ENCODE measurements at places on chromosomes 5 and 9. TPM values are rescaled to one million over a fixed set of nuclear protein-coding genes. Genes with fewer than 3 reads are reported as not detected.
A peak's percentile ranks its signal among the peaks of the same experiment; 100 is the strongest.

- no peak overlapping the region for H3K4me3 ChIP-seq
- no peak overlapping the region for H3K27ac ChIP-seq
- H3K4me1 ChIP-seq = no peaks in the 10 kb centered on the region
- no peaks in the 10 kb centered on the region for H3K36me3 ChIP-seq
- peak; percentile 31 for DNase-seq
- H3K27me3 ChIP-seq = no peaks in the 10 kb centered on the region
Observed at GRCh38 chr9:21696411-21696871, 106.0 kb upstream of the MTAP start.

- peaks cover 7% of the 10 kb centered on the region for H3K36me3 ChIP-seq
- H3K27ac ChIP-seq = no peak overlapping the region
- DNase-seq = no peak
- no peaks in the 10 kb centered on the region for H3K27me3 ChIP-seq
Observed at GRCh38 chr5:310941-311434, 10.5 kb upstream of the AHRR start.

GRCh38 chr9:98806394-98807035 is 955 bp upstream of the GALNT12 start:
- no peak for DNase-seq
- H3K4me1 ChIP-seq = no peaks in the 10 kb centered on the region
- H3K36me3 ChIP-seq = no peaks in the 10 kb centered on the region

Gene INSYN2B
- 5.6 TPM for total RNA-seq

DNA sequence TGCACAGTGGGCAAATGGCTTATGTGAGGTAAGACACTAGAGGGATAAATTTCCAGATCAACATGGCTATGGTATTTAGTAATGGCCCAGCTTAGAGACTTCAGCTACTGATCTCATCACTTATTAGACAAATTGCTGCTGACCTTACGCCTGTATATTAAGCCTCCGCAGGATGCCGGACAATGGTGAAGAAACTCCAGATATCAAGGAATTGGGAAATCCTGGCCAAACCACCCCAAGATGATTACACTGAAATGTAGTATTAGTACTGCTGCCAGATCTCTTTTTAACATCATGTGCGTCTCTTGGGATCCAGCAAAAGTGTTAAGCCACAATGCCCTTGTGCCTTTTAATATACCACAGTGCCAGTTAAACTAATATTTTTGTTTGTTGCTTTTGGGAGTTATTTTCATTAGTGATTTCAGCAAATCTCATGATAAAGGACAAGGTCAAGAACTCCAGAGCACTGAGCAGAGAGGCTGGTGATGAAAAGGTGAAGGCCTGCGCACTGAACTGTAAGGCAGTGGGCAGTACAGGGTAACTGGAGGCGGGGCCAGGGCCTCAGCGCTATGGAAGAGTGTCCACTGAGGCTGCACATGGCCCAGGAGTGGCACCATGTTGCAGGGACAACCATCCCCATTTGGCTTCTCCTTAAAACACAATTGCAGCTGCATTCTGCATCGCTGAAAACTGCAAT is 32.5 kb downstream of the TSTD2 start:
- DNase-seq = no peak
- no peaks in the 10 kb centered on the region for H3K27me3 ChIP-seq
- H3K4me1 ChIP-seq = no peaks in the 10 kb centered on the region
- no peak overlapping the region for H3K27ac ChIP-seq
- H3K4me3 ChIP-seq = no peak overlapping the region
- H3K36me3 ChIP-seq = peaks cover 28% of the 10 kb centered on the region

DNA sequence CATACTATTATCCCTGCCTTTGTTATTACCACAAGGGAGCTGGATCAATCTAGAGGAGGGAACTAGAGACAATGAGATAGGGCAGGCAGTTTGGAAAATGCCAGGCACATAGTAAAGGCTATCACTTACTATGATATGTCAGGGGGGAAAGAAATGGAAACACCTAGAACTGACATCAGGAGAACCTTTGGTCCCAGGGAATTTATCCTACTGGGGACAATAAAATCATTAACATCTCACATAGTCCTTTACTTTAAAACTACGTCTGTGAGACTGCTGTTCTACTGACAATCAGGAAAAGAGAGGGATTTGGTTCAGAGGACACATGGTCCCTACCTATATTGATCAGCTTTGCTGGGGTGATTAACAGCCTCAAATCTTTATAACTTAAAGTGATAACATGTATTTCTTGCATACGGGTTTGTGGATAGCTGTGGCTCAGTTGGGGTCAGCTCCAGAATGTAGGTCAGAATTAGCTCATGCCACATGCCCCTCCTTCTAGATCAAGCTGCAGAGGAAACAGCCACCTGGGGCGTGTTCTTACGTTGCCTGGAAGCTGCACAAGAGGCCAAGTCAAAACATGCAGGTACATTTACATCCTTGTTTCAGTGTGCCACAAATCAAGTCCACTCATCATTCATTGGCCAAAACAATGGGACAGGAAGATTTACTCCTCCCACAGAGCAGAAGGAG is 43.9 kb upstream of the ALDOB start:
- DNase-seq = no peak
- H3K36me3 ChIP-seq = no peaks in the 10 kb centered on the region
- H3K27me3 ChIP-seq = peaks cover 33% of the 10 kb centered on the region
- H3K4me1 ChIP-seq = no peaks in the 10 kb centered on the region
- H3K27ac ChIP-seq = no peak overlapping the region

DNA sequence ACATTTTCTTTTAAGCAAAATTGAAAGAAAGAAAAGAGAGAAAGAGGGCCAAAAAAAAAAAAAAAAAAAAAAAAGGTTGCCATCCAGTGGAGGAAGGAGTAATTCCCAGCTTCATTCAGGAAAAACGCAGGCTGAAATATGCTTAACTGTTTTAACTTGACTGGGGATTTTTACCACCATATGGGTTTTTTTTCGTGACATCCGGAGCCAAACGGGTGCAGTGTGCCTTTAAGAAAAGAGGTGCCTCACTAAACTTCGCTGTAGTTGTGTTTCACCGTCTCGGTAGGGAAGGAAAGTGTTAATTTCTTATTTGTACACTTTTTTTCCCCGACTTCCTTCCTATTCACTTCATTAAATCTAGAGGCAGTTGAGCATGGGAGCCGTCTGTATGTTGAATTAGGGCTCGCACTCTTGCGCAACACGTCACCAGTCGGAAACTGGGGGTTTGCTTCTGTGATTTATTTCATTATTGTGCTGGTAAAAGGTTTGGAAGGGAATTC is 143.0 kb downstream of the SMARCA2 start:
- H3K4me1 ChIP-seq = peaks cover 35% of the 10 kb centered on the region
- H3K27ac ChIP-seq = peak overlapping the region; percentile 81
- DNase-seq = peak; percentile 96
- H3K36me3 ChIP-seq = no peaks in the 10 kb centered on the region
- no peaks in the 10 kb centered on the region for H3K27me3 ChIP-seq

DNA sequence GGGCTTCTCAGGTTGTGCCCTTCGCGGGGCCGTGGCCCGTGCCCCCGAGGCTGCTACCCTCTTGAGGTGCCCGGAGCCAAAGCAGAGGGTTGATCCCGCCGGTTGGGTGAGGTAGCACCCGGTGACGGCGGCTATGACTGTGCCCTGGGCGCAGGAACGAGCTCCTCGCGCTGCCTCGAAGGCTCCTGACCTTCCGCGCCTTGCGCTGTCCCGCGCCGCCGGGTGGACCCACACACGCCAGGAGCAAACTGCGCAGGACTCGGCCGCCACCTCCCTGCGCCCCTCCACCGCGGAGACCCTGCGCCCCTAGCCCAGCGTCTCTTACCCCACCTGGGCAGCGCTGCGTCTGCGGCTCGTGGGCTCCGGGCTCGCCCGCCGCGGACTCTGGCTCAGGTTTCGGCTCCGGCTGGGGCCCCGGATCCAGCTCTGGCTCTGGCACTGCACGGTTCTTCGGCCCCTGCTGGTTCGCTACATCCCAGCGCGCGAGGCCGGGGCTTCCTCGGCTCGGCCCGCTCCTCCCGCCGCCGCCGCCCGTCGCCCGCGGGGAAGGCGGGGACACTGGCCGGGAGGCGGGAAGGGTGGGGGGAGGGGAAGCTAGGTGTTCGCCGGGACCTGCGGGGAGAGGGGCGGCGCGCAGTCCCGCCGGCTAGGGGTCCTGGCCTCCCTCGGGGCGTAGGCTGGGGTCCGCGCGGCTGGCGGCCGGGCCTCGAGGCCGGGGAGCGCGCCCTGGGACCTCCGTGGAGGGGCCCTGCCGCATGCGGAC is 5.4 kb upstream of the PITX1 start:
- peak overlapping the region; percentile 15 for H3K4me3 ChIP-seq
- peaks cover 2% of the 10 kb centered on the region for H3K4me1 ChIP-seq
- peaks cover 80% of the 10 kb centered on the region for H3K27me3 ChIP-seq
- no peak overlapping the region for H3K27ac ChIP-seq

Gene CTSV
- 10.2 TPM for total RNA-seq

Gene POU5F2
- total RNA-seq = 0.73 TPM

Gene NUP214
- 64.2 TPM for total RNA-seq

DNA sequence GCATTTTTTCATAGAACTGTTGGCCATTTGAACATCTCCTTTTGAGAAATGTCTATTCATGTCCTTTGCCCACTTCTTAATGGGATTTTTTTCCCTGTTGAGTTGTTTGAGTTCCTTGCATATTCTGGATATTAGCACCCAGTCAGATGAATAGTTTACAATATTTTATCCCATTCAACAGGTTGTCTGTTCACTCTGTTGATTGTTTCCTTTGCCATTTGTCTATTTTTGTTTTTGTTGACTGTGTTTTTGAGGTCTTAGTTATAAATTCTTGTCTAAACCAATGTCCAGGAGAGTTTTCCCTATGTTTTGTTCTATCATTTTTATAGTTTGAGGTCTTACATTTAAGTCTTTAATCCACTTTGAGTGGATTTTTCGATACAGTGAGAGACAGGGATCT is 139.0 kb upstream of the TNPO1 start:
- H3K4me1 ChIP-seq = no peaks in the 10 kb centered on the region
- no peak overlapping the region for H3K4me3 ChIP-seq
- DNase-seq = no peak
- H3K27ac ChIP-seq = no peak overlapping the region

- no peaks in the 10 kb centered on the region for H3K36me3 ChIP-seq
Observed at GRCh38 chr9:77094150-77094549, 74.7 kb downstream of the FOXB2 start.

Gene C1QTNF2
- 0.39 TPM for total RNA-seq

- peaks cover 14% of the 10 kb centered on the region for H3K27me3 ChIP-seq
- no peaks in the 10 kb centered on the region for H3K4me1 ChIP-seq
- H3K36me3 ChIP-seq = no peaks in the 10 kb centered on the region
- no peak overlapping the region for H3K4me3 ChIP-seq
Observed at GRCh38 chr5:98540056-98540455, 233.4 kb upstream of the RGMB start.

Gene C5orf52
- total RNA-seq = not detected

Gene SLC36A2
- not detected for total RNA-seq

Gene LECT2
- not detected for total RNA-seq

Gene HBEGF
- total RNA-seq = 12.0 TPM

GRCh38 chr9:116736399-116737151 is 49.5 kb downstream of the TRIM32 start:
- H3K4me3 ChIP-seq = no peak overlapping the region
- no peaks in the 10 kb centered on the region for H3K36me3 ChIP-seq
- H3K4me1 ChIP-seq = no peaks in the 10 kb centered on the region
- no peaks in the 10 kb centered on the region for H3K27me3 ChIP-seq

DNA sequence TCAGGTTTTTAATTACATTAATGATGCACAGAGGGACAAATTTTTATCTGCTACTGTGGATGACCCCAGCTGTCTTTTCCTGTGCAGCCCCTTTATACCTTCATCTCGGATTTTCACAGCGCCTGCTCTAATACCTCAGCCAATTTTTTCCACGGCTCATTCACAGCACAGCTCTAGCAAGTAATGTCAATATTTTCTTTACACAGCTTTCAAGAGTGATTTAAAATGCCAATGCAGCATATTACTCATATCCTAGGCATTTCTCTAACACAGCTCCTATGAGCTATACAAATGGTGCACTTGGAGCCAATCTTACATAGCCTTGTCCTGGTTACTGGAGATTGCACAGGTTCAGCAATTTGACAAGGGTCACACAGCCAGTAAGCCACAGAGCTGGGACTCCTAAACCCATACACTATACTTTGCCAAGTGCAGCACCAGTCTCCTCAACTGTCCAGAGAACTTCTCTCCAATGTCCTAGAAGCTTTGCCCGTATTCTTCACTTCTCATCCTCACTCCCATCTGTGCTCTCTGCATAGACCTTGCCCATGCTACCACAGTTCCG is 661.8 kb downstream of the DTWD2 start:
- no peaks in the 10 kb centered on the region for H3K4me1 ChIP-seq
- no peak for DNase-seq
- H3K27me3 ChIP-seq = no peaks in the 10 kb centered on the region
- H3K4me3 ChIP-seq = no peak overlapping the region
- H3K27ac ChIP-seq = no peak overlapping the region

DNA sequence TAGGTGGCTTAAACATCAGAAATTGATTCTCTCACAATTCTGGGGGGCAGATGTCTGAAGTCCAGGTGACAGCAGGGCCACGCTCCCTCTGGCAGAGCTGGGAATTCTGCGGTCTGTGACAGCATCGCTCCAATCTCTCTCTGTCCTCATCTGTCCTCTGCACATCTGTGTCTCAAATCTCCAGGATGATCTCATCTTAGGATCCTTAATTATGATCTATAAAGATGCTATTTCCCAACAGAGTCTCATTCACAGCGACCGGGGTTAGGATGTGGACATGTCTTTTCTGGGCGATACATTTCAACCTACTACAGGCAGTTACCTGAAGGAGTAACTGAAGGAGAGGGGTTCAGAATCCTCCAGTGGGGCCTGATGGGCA is 31.4 kb downstream of the ANKRD33B start:
- DNase-seq = no peak
- no peaks in the 10 kb centered on the region for H3K27me3 ChIP-seq
- H3K27ac ChIP-seq = no peak overlapping the region
- no peaks in the 10 kb centered on the region for H3K36me3 ChIP-seq
- H3K4me1 ChIP-seq = no peaks in the 10 kb centered on the region

DNA sequence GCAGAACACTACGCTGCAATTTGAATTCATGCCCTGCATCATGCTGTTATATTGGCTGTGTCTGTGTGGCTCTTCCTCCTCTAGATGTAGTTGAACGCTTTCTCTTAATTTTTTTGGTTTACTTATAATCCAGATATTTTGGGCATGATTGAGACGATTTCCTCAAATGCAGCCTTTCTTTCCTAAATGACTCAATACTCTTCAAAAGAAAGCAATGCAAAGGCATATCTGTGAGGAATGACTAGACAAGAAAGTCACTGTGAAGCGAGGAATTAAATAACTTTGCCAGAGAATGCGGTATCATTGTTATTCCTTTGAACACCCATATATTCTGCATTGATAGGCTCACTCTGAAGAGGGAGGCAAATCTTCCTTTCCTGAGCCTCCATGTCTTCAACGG is 152.8 kb downstream of the YIPF5 start:
- no peaks in the 10 kb centered on the region for H3K36me3 ChIP-seq
- no peaks in the 10 kb centered on the region for H3K4me1 ChIP-seq
- no peak overlapping the region for H3K27ac ChIP-seq
- no peaks in the 10 kb centered on the region for H3K27me3 ChIP-seq
- DNase-seq = no peak

- peak; percentile 66 for DNase-seq
- no peaks in the 10 kb centered on the region for H3K27me3 ChIP-seq
- peaks cover 8% of the 10 kb centered on the region for H3K4me1 ChIP-seq
- no peaks in the 10 kb centered on the region for H3K36me3 ChIP-seq
Observed at GRCh38 chr5:159050316-159051143, 49.2 kb downstream of the EBF1 start.

Gene PCDHB13
- 1.8 TPM for total RNA-seq

- H3K4me1 ChIP-seq = no peaks in the 10 kb centered on the region
- H3K36me3 ChIP-seq = no peaks in the 10 kb centered on the region
- no peak for DNase-seq
- H3K27ac ChIP-seq = no peak overlapping the region
Observed at GRCh38 chr5:66273121-66273520, 129.0 kb downstream of the SREK1 start.

Measured in A673 (cell line).